HL-60 (cell line): ENCODE measurements at places on chromosomes 4 and X.

DNA sequence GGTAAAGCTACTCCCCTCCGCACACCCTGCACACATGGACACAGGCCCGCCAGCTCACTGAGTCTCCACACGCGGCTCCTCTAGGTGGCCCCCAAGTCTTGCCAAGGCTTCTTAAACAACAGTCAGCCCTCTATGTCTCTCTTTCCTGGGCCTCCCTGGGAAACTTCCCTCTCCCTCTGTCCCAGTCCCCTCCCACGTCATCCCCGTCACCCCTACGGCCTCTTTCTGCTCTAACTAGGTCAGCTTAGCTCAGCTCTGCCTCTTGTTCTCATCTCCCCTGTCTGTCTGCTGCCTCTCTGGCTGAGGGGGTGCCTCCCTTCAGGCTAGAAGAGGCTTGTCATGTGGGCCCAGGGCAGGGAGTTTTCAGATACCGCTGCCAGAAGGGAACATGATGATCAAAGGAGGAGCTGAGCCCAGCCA is 38.8 kb downstream of the SEPTIN6 start:
- DNase-seq, result no peak

- peak; percentile 96 for DNase-seq
These were observed 48.1 kb upstream of the FAM9C start for GRCh38 chrX:13092455-13092941.

GRCh38 chr4:158949099-158949498 is 153.8 kb upstream of the RAPGEF2 start:
- DNase-seq, result no peak

DNA sequence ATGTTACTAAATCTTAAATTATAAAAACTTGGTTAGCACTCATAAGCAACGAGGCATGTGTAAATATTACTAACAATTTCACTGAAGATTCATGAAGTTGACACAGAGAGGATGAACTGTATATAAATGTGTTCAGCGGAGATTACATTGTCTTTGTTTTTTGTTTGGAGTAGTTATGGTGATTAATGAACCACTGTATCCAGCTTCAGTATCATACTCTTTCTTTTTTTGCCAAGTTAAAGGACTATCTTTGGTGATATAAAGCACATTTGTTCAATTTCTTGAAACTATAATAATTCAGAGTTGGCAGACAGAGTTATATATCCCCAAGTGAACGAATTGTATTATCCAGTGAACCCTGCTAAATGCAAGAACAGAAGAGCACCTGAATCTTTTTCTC is 497.6 kb downstream of the CCSER1 start:
- DNase-seq, result no peak

- no peak for DNase-seq
These were observed 122.5 kb downstream of the KCNIP4 start for GRCh38 chr4:21826071-21826470.

DNA sequence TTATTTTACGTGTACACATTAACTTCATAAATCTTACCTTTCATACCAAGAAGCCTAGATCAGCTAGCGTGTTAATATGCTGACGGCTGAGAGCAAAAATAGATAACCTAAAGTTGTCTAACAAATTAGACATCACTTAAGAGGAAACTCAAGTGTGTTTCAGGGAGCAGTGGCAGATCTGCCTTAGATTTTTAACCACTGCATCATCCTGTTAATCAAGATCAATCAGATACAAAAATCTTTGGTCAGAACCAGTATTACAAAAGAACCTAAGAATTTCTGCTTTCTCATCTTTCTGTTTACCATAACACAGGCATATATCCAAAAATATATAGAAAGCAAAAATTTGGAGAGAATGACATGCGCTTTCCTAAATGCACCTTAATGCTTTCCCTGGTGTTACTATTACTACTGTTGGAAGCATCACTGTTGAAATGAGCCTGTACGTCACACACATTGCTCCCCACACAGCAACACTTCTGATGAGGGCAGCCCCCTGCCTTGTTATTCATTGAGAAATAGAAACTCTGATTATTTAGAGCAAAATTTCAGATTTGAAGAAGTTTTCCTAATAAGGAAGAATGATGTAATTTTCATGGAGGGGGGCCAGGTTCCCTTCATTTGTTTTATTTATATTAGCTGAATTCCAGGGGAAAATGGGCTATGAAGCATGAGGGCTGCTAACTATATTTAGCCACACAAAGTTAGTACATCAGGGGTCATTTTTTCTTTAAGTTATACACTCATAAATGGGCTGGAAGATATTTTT is 152.3 kb downstream of the CBR4 start:
- no peak for DNase-seq

DNA sequence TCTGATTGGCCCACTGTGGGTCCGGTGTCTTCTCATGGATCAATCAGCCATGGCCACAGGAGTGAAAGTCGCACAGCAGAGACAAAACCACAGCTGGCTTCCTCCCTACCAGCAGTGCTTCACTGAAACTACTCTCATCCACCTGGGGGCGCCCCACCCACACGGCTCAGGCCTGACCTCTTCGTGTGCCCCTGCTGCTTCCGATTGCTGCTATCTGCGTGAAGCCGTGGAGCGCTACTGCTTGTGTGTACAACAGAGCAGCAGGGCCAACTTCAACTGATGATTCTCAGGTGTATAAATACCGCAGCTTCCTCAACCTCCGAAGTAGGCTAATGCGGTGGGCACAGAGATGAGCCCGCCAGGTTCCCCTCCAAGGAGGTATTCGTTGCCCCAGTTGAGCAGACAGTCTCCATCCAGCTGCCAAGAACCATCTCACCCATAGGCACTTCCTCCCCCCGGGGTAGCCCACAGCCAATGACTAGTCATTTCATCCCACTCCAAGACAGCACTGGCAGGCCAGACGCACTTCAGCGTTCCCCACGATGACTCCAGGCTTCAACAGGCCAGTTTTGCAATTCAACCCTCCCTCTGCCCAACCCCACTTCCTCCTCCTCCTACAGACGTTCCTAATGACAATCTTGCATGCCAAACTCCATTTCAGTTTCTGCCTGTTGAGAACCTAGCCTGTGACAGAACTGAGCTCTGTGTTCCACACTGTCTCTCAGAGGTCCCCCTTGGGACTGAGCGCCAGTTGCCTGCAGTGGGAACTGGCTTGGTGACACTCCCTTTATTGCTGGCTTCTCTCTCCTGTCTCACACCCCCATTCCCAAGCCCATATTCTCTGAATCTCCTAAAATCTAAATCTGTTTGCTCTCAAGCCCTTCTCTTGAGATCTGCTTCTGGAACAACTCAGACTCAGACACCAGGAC is 41.3 kb upstream of the ATP6AP2 start:
- peak; percentile 78 for DNase-seq

DNA sequence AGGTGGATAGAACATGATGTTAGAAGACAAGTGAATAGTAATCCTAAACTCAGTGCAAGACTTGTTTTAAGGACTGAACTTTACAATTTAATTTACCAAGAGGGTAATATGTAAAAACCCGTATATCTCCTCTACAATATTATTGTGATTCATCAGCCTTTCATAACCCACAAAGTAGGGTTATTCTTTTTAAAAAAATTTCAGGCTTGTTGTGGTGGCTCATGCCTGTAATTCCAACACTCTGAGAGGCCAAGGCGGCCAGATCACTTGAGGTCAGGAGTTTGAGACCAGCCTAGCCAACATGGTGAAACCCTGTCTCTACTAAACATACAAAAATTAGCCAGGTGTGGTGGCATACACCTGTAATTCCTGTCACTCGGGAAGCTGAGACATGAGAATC is 7.2 kb downstream of the IBSP start:
- DNase-seq, result no peak

DNA sequence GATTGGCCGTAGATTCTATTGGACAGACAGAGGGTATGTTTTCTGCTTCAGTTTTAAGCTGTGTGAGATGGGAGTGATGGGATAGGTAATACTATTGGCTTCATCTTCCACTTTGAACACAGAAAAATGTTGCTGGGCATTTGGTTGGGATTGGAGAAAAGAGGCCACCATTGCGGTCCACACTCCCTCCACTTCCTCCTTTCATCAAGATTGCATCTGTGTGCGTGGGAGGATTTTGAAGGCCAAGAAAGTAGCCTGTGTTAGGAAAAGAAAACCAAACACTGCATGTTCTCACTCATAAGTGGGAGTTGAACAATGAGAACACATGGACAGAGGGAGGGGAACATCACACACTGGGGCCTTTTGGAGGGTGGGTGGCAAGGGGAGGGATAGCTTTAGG is 56.4 kb downstream of the EGF start:
- peak; percentile 50 for DNase-seq

DNA sequence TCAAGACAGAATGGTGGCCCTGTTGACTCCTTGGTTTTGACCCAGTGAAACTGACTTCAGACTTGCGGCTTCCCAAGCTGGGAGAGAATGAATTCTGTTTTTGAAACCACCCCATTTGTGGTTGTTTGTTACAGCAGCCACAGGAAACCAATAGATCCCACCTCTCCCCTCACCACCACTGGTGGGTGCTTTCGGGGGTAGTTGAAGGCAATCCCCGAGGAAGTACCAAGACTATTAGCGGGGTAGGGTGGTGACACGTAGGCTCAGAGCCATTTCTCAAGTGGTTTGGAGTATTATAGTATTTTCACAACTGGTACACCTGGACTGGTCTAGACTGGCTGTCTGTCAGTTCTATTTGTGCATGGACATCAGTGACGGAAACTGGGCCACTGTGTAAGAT is 189.1 kb upstream of the RBPJ start:
- no peak for DNase-seq

DNA sequence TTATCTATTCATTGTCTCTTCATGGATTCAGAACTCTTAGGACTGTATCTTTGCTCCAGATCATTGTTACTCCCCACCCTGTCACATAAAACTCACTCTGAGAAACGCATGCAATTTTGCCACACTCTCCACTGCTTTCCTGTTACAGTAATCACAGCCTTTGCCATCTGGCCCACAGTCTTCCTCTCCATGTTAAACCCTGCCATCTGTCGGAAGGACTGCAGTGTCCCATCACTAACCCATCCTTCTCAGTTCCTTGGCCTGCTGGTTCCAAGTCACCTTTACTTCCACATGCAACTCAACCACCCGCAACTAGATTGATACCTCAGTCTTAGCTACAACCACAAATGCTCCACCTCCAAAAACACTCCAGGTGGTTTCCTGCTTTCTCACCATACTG is 308.7 kb upstream of the FAM241A start:
- DNase-seq, result no peak

- DNase-seq, result no peak
These were observed 35.3 kb upstream of the PTPN13 start for GRCh38 chr4:86558797-86559196.

DNA sequence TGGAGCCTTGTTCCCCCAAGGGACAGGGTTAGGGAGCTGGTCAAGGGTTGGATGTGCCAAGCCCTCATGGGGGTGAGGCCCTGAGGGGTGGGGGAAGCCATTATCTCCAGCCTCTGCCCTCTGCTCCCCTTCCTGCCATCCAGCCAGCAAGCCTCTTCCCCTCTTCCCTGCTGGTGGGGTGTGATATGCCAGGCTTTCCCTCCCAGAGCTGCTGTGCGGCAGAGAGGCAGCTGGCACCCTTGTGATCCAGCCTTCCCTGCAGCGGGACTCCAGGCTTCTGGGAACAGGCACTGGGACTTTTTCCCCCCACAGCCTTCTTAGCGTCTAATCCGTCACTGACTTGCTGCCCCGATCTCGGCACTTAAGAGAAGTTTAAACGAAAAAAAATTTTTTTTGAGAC is 6.3 kb downstream of the SSR4 start:
- DNase-seq, result no peak

GRCh38 chr4:109921384-109921808 is 8.7 kb downstream of the EGF start:
- DNase-seq, result no peak

GRCh38 chrX:119411959-119412358 is 12.8 kb downstream of the SLC25A43 start:
- DNase-seq, result no peak

- no peak for DNase-seq
These were observed 17.4 kb downstream of the GSPT2 start for GRCh38 chrX:51760657-51761056.

DNA sequence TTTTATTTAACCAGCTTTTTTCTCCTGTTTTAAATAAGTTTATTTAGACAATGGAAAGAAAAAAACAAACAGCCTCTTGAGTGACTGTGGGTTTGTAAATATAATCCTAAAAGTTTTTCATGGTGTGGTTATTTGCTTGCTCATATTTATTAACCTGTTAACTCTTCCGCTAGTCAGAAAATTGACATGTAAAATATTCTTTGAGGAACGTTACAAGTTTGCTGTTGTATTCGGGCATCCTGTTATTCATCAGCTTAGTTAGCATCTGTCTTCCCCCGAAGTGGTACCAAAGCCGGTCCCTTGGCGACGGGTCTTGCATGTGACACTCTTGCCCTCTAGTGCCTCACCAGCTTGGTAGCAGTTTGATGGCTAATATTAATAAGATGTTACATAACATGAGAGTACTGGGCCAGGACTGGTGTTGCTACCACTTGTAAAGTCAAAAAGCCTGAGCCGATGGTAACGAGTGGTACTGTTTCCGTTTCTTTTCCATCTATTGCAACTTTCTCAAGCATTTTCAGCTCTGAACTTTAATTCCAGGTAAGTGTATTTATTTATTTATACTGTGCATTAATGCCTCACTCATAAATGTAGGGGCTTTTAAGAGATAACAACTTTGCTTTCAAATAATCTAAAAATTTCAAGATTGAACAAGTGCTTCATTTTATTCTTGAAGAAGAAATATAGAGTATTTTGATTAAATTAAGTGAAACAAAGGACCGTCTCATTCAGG is at the start of gene NDST3:
NDST3 (plus strand) TSS at position 434 of the 733 bp plus-strand sequence. CDS start 19,425 bp downstream, outside the sequence.
- peak; percentile 49 for DNase-seq

- no peak for DNase-seq
These were observed 189.5 kb upstream of the FAT4 start for GRCh38 chr4:125125276-125125675.

DNA sequence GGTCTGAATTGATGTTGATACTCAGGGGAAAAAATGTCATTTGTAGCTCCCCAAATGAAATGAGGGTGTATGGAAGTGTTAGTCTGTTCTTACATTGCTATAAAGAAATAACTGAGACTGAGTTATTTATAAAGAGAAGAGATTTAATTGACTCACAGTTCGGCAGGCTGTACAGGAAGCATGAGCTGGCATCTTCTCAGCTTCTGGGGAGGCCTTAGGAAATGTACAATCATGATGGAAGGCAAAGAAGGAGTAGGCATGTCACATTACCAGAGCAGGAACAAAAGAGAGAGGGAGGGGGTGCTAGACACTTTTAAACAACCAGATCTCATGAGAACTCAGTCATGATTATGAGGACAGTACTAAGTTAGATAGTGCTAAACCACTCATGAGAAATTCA is 1199.9 kb upstream of the DIAPH2 start:
- no peak for DNase-seq
